ENCODE measurements at places on chromosomes 1 and 21.
A peak's percentile ranks its signal among the peaks of the same experiment; 100 is the strongest.

GRCh38 chr1:167762061-167762746, 40.4 kb downstream of the MPZL1 start:
- no peak for DNase-seq

DNA sequence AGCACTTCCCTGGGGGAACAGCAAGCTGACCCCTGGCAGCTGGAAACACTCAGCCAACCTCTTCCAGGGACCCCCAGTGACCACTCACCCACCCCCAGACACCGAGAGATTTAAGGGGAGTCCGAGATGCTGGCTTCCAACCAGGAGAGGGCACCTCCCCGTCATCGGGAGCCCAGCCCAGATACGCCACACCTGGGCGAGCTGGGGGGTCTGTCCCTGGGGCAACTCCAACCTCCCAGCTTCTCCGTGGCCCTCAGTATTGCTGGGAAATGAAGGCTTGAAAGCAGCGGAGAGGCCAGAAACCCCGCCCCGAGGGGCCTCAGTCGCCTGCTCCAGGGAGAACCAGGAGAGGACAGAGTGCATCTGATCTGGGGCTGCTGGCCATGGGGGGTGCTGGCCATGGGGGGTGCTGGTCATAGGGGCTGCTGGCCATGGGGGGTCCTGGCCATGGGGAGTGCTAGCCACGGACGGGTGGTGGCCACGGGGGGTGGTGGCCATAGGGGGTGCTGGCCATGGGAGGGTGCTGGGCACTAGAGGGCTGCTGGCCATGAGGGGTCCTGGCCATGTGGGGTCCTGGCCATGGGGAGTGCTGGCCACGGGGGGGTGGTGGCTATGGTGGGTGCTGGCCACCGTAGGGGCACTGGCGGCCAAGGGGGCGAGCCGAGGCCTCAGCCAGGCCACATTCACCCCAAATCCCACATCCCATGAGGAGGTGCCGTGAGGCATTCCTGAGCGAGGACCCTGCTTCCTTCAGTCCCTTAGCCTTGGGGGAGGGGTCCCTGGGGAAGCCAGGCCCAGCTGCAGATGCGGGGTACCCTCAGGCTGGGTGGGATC, 61.5 kb upstream of the TTC34 start:
- DNase-seq: no peak

GRCh38 chr1:111032295-111032897, 68.7 kb upstream of the LRIF1 start:
- DNase-seq: peak; percentile 48

DNA sequence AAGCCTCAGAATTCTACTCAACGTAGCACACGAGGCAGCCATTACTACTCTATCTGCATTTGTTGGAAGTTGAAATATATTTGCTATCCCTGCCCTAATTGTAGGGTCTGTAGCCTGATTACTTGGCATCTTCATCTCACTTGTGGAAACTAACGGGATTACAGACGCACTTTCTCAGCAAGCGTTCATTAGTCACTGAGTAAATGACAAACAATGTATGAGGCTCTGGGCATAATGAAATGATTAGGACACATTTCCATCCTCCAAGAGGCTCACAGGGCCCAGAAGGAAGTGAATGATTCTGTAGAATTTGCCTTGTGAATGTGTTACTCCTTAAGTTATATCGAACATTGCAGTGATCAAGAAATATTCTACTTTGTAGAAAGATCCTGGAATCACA, 78.1 kb downstream of the KIF26B start:
- DNase-seq: no peak

DNA sequence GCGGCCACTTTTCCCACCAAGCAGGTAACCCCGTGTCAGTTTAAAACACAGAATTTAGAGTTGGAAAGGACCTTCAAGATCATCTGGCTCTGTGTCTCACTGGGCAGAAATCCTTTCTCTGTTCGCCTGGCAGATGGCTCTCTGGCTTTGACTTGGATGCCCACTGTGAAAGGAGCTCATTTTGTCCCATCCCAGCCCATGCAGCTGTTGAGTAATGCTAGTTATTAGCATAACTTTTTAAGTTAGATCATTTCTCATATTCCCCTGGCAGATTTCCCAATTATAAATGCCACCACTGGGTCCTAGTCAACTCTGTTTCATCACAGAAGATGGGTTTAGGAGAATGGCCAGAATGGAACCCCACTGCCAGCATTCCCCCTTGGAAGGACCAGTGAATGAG, 55.9 kb downstream of the SLC35F3 start:
- DNase-seq: no peak

DNA sequence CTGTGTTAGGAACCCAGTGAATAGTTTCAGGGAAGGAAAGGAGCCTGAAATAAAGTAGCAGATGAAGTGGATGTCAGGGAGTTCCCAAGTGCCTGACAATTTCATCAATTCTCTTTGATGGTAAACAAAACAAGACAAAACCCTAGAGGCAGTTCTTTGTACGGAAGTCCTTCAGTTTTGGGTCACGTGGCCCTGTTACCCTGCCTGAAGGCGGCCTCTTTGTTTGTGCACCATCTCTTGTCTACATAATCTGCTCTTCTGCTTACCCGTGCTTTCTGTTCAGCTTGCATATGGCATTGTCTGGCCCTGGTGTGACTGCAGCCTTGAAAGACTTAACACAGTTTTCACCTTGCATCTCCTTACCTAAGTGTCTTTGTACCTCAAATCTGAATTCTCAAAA, 166.7 kb upstream of the DUSP10 start:
- no peak for DNase-seq

DNA sequence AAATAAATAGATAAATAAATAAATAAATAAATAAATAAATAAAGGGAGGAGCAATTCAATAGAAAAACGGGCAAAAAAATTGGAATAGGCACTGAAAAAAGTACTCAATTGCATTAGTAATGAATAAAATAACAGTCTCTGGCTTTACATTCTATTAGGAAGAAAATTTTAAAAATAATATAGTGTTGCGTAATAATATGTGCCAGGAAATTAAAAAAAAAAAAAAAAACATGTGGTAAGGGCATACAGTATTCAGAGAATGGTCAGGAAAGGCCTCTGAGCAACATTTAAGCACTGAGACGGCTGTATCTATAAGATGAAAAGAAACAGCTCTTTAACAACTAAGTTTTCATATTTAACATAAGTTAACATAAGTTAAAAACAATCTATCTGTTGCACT, 48.7 kb upstream of the GLIS1 start:
- peak; percentile 11 for DNase-seq

GRCh38 chr1:92017656-92018055, 12.1 kb upstream of the EPHX4 start:
- no peak for DNase-seq

- no peak for DNase-seq
Observed at GRCh38 chr1:3676581-3677470, 24.5 kb downstream of the TP73 start.

DNA sequence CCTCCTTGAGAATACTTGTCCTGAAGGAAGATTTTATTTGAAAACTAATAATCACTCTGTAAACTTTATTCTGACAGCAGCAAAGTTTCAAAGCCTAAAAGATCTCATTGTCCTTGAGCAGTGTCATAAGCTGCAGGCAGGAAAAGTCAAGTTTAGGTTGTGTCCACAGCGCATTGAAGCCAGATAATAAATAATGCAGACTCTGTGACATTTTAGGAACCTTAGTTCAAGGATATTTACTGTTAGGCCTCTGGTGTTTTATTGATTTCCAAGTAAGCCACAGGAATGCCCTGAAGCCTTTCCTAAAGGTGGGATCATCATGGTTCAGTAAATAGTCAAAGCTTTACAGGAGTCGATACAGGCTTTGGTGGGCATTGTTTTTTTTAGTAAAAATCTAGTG, 356.4 kb upstream of the SGIP1 start:
- no peak for DNase-seq

DNA sequence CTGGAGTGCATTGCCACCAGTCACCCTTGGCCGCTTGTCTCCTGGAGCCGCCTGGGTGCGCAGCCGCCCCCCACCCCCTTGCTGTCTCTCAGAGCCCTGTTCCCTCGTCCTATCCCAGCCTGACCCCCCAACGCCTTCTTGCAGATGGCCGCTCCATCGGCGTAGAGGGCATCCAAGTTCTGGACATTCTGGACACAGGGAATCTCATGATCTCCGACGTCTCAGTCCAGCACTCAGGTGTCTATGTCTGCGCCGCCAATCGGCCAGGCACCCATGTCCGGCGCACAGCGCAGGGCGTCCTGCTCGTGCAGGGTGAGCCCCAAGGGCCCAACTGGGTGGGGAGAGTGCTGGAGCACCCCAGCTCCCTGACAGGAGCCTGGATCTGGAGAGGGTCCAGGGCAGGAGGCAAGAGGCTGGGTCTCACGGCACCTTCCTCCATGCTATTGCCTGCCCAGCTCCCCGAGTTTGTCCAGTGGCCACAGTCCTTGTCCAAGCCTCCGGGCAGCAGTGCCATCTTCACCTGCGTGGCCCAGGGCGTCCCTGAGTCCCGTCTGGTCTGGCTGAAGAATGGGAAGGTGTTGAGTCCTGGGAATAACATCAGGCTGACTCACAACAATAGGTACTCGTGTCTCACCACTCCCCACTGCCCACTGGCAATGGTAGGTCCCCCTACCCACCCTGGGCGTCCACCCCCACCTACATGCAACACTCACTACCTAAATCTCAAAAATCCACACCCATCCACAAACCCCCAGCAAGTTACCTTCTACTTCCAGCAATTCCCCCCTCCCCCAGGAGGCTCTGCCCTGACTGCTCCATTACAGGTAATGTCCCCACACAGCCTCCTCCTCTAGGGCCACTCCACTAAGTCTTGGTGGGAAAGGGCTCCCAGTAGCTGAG, 24.6 kb downstream of the SLC27A3 start:
- no peak for DNase-seq

DNA sequence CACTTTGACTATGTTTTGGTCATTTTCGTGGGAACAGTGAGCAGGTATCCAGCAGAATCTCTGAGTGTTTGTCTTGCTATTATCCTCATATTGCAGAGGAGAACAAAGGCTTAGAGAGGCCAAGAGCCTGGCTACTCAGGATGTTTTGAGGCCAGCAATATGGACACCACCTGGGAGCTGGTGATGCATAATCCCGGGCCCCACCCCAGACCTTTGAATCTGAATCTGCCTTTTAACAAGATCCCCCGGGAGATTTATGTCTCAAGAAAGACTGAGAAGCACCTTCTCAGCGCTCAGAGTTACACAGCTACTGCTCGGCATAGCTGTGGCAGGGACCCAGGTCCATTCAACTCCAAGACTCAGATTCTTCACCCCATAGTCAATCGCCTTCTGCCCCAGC, 72.8 kb downstream of the PTPRU start:
- DNase-seq: no peak

DNA sequence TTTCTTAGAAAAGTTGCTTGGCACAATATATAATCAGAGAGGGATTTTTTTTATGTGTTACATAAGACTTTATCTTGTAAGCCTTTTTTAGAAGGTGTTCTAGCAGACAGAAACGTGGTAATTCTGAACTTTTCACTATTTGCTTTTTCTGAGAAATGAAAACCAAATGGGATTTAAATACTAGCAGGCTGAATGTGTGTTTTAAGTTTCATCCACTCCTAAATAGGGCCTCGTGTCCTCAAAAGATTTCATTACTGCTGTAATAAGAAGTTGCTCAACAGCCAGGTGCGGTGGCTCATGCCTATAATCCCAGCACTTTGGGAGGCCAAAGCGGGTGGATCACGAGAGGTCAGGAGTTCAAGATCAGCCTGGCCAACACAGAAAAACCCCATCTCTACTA, 44.7 kb upstream of the FMO2 start:
- no peak for DNase-seq

DNA sequence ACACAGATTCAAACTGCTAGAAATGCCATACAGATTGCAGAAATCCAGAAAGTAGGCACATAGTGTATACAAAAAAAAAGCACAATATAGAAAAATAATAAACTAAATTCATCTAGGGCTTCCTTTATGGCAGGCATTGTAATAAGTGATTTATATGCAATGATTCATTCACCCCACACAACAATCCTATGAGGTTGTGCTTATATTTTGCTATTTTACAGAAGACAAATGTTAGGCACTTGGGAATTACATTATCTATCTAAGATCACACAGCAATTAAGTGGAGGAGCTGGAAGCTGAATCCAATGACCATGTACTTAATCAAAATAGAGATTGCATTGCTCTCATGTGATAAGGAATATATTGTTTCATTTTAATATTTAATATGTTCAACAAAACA, 225.7 kb upstream of the KCNK2 start:
- DNase-seq: no peak

DNA sequence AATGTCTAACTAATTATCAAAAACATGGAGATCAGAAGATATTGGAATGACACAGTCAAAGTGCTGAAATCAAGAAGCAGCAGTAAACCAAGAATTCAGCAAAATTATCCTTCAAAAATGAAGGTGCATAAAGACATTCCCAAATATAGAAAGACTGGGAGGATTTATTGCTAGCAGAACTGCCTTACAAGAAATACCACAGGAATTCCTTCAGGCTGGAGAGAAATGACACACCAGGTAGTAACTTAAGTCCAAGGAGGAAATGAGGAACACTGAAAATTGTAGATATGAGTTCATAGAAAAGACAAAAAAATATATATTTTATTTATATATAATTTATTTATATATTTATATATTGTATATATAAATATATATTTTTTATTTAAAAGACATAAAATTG, 217.2 kb downstream of the RPS6KC1 start:
- peak; percentile 27 for DNase-seq
